Fibroblast of skin of left quadriceps (primary cell): ENCODE measurements at places on chromosomes 1 and 21.
A peak's percentile ranks its signal among the peaks of the same experiment; 100 is the strongest.

- DNase-seq = no peak
These were observed 38.1 kb downstream of the TOMM20 start for GRCh38 chr1:235090406-235091069.

GRCh38 chr1:22176258-22176657 lies 33.4 kb upstream of the WNT4 start:
- no peak for DNase-seq

GRCh38 chr1:100950781-100951180 lies 54.9 kb downstream of the SLC30A7 start:
- peak; percentile 68 for DNase-seq

DNA sequence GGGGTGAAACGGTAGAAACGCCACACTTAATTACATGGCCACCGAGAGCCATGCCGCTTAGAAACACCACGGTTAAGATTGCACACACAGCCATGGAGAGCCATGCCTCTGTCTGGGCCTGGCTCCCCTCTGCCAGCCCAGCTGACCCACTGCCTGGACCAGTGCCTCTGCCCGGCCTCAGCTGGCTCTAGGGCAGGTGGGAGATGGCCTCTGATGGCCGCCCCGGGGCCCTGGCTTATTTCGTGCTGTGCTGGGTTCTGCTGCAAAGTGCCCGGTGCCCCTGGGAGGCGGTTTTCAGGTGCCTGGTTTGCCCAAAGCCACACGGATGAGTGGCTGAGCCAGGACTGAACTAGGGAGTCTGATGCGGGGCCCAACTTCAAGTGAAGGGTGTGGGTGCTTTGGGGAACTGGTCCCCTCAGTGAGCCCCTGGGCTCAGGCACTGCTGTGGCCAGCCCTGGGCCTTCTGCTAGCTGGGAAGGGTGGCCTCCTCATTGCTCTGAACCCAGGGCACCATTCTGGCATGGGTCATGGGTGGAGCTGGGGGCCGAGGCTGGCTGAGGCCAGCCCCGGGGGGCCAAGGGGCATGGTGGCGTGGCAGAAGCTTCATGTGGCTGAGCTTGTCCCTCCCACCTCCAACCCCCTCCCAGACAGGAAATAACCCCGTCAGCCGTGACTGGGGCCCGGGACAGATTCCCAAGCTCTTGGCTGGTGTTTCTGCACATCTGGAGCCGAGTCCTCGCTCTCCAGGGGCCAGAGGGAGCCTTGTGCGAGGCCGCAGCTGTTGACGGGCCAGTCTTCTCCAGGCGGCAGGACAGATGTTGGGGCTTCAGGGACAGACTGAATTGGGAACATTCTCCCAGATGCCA lies 1.9 kb upstream of the GPR153 start:
- DNase-seq = no peak

DNA sequence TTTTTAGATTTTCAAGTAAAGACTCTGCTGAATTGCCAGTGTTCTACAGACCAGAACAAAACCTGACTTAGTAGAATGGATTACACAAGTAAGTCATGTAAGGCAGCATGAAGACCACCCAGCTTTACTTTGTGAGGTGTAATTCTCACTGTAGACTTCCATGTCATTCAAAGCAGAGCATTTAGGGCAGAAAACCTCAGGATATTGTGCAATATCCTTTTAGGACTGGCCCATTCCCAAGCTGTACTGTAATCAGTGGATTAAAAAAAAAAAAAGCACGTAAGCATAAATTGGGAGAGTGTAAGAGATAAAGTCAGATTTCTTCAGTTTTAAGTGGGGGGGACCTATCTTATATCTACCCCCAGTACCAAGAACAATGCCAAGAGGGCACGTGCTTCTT lies 380.5 kb upstream of the PRMT6 start:
- peak; percentile 79 for DNase-seq

- DNase-seq = no peak
These were observed 108.1 kb downstream of the GDAP2 start for GRCh38 chr1:117821382-117821755.

DNA sequence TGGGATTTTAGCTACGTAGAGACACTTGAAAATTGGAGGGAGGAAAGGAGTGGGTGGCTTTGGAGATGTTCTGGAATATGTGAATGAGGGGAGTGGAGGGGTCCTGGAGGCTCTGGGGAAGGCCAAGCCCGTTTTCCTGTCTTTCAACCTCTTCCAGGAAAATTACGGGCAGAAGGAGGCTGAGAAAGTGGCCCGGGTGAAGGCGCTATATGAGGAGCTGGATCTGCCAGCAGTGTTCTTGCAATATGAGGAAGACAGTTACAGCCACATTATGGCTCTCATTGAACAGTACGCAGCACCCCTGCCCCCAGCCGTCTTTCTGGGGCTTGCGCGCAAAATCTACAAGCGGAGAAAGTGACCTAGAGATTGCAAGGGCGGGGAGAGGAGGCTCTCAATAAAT lies 442 bp upstream of the RUSC1 start:
- DNase-seq = no peak

GRCh38 chr1:181152892-181153633 lies 64.6 kb downstream of the IER5 start:
- DNase-seq = no peak

DNA sequence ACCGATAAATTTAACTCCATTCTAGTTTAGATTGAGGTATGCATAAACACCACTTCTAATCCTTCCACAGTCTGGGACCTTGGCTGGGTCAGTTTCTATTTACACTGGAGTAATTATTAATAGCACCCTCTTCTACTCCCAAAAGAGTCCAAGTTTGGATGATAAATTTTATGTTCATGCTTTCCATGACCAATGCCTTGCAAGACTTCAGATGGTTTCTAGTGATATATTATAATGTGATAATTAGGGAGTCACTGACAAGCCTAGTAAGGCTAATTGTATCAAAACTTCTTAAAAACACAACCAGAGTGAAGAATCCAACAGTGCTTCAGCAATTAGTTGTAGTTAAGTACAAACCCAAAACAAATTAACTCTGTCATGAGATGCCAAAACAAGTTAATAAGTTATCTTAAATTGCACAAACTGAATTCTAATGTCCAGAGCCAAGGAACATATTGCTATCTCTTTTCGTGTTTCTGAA lies 489.6 kb downstream of the TTLL7 start:
- no peak for DNase-seq

- no peak for DNase-seq
These were observed 21.7 kb downstream of the ASTN1 start for GRCh38 chr1:177142791-177143271.

DNA sequence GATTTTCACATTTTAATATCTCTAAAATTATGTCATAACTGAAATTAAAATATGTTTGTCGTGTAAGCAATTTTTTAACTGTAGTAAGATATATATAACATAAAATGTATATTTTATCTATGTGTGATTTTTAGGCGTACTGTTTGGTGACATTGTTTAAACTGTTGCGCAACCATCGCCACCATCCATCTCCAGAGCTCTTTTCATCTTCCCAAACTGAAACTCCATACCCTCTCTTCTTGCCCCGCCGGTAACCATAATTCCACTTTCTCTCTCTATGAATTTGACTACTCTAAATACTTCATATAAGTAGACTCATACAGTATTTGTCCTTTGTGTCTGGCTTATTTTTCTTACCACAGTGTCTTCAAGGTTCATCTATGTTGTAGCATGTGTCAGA lies 66.4 kb downstream of the DDX20 start:
- DNase-seq = no peak

GRCh38 chr1:40040511-40041465 lies at the start of gene CAP1:
Gene CAP1 (plus strand): TSS chr1:40040729. CDS start chr1:40059347, 18,618 bp downstream.
- DNase-seq = peak; percentile 97

- no peak for DNase-seq
These were observed 32.4 kb downstream of the MORN1 start for GRCh38 chr1:2358651-2359640.

GRCh38 chr1:89971600-89971999 lies 23.3 kb upstream of the ZNF326 start:
- no peak for DNase-seq

DNA sequence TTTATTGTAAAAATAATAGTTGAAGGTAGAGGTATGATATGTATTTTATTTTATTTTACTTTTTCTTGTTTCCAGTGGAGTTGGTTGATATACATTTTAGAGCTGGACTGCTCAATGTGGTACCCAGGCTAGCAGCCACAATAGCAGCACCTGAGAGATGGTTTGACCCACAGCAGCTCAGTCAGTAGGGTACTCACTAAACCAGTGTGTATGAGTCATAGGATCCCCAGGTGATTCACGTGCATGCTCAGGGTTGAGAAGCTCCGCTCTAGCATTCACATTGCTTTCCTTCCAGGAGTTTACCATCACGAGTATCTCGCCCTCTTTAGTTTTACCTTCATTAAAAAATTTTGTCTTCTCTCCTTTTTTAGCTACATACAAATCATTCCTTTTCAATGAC lies 96.0 kb upstream of the PAXBP1 start:
- DNase-seq = no peak

DNA sequence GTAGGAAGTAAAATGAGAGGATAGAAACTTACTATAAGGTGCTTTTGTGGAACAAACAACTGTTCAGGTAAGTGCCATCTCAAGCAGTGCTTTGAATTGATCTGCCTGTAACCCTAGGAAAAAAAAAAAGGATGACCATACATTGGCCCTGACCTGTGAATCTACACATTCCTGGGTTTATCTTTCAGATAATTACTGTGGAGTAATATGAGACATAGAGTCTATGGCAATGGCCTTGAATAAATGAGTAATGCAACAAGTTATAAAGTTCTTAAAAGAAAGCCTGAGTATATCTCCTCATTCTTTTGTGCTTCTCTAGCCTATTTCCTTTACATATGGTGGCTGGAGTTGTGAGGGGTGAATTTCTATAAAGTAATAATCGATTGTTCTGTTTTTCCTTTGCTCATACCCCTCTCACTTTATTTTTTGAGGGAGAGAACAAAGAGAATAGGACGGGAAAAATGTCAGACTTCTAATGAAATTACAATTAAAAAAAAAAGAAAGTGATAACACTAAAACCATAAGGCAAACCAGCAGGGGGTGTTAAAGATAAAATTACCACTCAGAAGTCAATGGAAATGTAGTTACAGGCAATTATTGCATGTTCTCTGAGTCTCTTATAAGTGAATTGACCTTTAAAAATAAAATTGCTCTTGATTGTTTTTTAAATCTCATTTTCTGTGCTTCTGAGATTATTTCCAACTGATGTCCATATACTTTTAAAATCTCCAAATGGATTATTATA lies 12.4 kb upstream of the ATP1A1 start:
- DNase-seq = no peak

DNA sequence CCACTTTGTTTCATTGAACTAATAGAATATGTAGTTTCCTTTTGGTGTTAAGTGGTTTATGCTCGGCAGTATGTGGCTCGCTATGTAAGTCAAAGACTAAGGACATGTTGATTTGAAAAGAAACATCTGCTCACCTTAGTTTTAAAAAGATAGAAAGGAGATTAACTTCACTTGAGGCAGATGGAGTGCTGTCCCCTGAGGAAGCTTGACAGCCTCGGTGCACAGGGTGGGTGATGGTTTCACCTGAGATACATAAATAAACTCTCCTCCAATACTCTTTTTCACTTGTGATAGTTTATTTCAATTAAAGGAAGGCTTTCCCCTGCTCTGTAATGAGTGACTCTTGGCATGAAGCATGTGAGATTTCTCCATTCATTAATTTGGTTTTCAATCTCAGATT lies 70.8 kb upstream of the FMN2 start:
- DNase-seq = no peak

GRCh38 chr1:15296585-15297321 lies 49.7 kb downstream of the FHAD1 start:
- DNase-seq = no peak
